ENCODE measurements at places on chromosomes 3 and 15.

- no peak for DNase-seq
Measured at GRCh38 chr3:101784855-101785613, 6.0 kb downstream of the NXPE3 start.

GRCh38 chr3:65401359-65402305, 637.1 kb downstream of the MAGI1 start:
- no peak for DNase-seq

GRCh38 chr3:157237886-157238285, 77.9 kb upstream of the CCNL1 start:
- DNase-seq = no peak

DNA sequence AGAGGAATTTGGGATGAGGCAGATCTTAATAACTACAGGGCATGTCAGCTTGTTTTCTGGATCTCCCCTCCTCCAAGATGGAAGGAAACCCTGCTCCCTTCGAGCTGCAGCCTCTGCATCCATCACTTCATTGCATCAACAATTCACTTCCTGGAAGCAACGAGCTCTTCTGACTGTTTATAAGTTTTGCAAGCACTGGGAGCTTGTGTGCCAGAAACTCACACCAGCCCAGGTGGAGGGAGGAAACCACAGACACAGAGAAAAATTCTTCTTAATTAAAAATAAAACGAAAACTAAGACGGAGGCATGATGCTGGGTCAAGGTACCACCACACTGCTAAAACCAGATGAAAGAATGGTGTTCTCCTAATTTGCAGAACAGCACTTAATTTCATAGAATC, 10.6 kb downstream of the LRIG1 start:
- no peak for DNase-seq

GRCh38 chr3:71504250-71505036, 79.1 kb downstream of the FOXP1 start:
- DNase-seq = peak; percentile 52

- DNase-seq = no peak
Measured at GRCh38 chr3:30895329-30895728, 868 bp upstream of the GADL1 start.

- no peak for DNase-seq
Measured at GRCh38 chr3:193772422-193772763, 179.4 kb downstream of the OPA1 start.

DNA sequence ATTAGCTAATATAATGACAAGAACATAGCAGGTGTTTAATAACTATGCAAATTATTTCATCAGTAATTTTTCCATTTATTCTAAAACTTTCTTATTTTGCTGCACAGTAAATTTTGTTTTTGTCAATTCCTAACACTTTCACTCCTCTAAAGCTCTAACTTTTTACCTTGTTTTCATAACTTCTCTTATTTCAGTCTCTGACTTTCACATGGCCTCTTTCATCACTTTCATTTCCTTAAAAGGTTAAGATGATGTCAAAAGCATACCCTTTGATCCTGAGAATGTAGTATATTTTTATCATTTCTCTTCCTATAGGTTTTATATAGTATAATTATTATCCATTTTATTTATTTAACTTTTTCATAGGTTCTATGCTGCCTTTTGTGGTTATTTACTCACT, 1325.8 kb upstream of the ALCAM start:
- DNase-seq = no peak

DNA sequence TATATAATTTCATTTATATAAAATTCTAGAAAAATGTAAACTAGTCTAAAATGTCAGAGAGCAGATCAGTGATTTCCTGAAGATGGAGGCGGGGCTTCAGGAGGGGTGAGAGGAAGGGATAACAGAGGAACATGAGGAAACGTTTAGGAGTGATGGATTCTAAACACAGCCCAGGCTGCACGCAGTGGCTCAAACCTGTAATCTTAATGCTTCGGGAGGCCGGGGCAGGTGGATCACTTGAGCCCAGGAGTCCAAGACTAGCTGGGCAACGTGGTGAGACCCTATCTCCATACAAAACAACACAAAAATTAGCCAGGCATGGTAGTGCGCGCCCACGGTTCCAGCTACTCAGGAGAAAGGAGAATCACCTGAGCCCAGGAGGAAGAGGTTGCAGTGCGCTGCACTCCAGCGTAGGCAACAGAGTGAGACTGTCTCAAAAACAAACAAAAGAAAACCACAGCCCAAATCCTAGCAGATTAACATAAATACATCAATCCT, 18.0 kb upstream of the IQCF1 start:
- no peak for DNase-seq

DNA sequence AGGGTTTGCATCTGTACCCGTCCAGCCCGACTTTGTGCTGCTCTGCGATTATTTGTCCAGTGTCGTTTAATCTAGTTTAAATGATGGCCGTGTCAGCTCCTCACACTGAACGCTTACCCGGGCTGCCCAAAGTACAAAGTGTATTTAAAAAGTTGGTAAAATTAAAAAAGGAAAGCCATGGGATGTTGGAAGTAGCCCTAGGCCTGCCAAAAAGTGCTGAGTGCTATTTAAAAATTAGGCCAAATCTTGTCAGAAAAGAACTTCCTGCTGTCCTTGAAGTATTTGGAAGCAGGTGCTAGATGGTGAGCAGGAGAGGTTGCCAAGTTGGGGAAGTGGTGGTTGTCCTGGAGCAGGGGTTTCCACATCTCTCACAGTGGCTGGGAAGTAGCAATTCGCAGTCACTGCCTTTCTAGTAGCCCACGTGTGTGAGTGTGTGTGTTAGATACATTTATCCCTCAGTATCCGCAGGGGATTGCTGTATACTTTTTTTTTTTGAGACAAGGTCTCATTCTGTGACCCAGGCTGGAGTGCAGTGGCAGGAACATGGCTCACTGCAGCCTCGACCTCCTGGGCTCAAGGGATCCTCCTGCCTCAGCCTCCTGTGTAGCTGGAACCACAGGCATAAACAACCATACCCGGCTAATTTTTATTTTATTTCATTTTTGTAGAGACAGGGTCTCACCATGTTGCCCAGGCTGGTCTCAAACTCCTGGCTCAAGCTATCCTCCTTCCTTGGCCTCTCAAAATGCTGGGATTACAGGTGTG, 664 bp downstream of the PPCDC start:
- DNase-seq = peak; percentile 21
